Astrocyte of the hippocampus (primary cell): ENCODE measurements at places on chromosomes 4 and X.

GRCh38 chrX:63889001-63889400 lies 104.0 kb upstream of the ARHGEF9 start:
- DNase-seq: peak; percentile 14

GRCh38 chrX:136525738-136526606 lies 6.0 kb upstream of the VGLL1 start:
- DNase-seq: peak; percentile 87

DNA sequence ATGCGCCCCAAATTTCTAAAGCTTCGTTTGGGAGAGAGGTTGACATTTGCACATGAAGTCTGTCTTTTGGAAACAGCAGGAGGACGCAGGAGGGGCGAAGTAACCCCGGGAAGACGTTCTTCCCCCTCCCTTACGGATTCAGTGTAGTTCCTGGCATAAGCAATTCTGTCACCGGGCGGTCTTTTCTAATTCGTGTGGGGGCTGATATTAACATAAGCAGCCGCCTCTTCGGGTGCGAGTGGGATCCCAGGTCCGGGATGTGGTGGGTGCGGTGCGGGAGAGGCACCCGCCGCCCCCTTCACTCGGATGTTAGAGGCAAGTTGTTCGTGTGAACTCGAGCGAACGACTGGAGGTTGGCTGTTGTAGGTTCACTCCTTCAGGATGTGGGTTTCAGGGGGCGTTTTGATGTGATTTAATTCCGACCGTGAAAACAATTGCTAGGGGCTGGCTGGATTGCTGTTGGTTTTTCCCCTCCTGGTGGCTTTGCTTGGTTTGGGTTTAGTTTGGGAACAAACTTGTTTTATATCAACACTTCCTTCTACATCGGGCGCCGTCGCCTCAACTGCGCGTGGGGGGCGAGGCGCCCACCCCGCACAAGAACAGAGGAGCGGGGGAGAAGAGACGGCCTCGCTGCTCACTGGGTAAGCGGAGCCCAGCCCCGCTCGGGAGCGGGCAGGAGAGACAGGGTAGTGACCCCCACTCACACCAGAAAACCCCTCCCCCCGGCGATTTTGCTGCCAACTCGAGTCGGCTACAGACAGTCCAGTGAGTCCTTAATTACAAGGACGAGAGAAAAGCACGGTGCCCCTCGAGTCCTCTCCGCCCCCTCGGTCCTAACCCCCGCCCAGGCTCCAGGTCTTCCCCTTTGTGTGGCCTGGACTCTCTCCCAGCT lies 2.9 kb upstream of the LEF1 start:
- peak; percentile 45 for DNase-seq

GRCh38 chrX:27186671-27187070 lies 276.5 kb downstream of the PPP4R3C start:
- DNase-seq: peak; percentile 43

- DNase-seq: no peak
Measured at GRCh38 chr4:182923796-182924340, 6.7 kb upstream of the DCTD start.

- peak; percentile 3 for DNase-seq
Measured at GRCh38 chrX:3521396-3521795, 174.9 kb upstream of the MXRA5 start.

- DNase-seq: peak; percentile 80
Measured at GRCh38 chr4:80407246-80407645, 71.7 kb downstream of the CFAP299 start.

DNA sequence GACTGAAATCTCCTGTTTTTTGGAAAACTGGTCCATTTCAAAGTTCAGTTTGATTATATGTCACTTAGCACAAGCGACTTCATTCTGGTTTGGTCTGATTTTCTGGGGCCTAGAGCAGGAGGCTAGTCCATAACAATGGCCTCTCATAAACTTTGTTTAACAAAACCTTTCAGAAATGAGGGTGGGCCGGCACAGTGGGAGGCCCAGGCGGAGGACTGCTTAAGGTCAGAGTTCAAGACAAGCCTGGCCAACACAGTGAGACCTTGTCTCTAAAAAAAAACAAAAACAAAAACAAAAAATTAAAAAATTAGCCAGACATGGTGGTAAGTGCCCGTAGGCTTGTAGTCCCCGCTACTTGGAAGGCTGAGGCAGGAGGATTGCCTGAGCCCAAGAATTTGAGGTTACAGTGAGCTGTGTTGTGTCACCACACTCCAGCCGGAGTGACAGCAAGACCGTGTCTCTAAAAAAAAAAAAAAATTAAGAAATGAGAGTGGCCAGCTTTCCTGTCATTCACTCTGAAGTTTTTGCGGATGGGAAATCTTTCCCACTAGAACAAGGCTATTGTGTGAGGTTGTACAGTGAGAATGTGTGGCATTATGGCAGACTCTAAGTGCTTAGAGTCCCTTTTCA lies 1.2 kb upstream of the PLAC8 start:
- DNase-seq: peak; percentile 17

DNA sequence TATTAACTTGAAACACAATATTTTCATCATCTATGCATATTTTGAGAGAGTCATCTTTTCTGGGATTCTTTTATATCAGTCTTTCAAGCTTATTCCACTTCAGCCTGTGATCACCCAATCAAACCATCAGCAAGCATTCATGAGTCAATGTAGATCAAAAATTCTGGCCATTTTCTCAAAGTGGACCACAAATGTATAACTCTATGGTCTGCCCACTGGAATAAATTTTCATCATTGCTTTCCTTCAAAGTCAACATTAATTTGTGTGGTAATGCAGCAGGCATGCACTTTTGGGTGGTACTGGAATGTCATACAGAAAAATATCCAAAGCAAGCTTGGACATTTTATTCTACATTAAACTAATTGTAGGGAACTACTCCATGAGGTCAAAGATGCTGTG lies 1013.0 kb downstream of the STIM2 start:
- DNase-seq: peak; percentile 3
